Hematopoietic multipotent progenitor cell treated with erythropoietin and hydrocortisone succinate and interleukin-3 and kit ligand, for 8 days (in vitro differentiated cells): ENCODE measurements at places on chromosomes 4 and X.

- no peak for DNase-seq
These were observed 23.1 kb downstream of the CT47C1 start for GRCh38 chrX:119095936-119096335.

- DNase-seq, result no peak
These were observed 8.4 kb upstream of the TBL1X start for GRCh38 chrX:9456250-9457074.

GRCh38 chr4:143711543-143712154, 11.2 kb upstream of the FREM3 start:
- peak; percentile 20 for DNase-seq

DNA sequence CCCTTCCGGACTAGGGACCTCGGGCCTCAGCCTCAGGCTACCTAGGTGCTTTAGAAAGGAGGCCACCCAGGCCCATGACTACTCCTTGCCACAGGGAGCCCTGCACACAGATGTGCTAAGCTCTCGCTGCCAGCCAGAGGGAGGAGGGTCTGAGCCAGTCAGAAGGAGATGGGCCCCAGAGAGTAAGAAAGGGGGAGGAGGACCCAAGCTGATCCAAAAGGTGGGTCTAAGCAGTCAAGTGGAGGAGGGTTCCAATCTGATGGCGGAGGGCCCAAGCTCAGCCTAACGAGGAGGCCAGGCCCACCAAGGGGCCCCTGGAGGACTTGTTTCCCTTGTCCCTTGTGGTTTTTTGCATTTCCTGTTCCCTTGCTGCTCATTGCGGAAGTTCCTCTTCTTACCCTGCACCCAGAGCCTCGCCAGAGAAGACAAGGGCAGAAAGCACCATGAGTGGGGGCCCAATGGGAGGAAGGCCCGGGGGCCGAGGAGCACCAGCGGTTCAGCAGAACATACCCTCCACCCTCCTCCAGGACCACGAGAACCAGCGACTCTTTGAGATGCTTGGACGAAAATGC, at the start of gene WAS:
WAS (plus strand) TSS at position 389 of the 572 bp plus-strand sequence; CDS start at position 444, 55 bp downstream.
- peak; percentile 66 for DNase-seq

GRCh38 chr4:74320559-74321118, 12.4 kb downstream of the EPGN start:
- peak; percentile 90 for DNase-seq
